ENCODE measurements at places on chromosomes 3 and 15. TPM values are rescaled to one million over a fixed set of nuclear protein-coding genes. Genes with fewer than 3 reads are reported as not detected.

SLC15A2 gene
- total RNA-seq, result 3.4 TPM

CEP152 gene
- total RNA-seq, result 9.5 TPM

PLCH1 gene
- 7.6 TPM for total RNA-seq

GOLGA8T gene
- 0.19 TPM for total RNA-seq

ZIC4 gene
- not detected for total RNA-seq

MASP1 gene
- 1.7 TPM for total RNA-seq

CRYGS gene
- total RNA-seq, result 1.2 TPM

- DNase-seq, result no peak
- H3K4me1 ChIP-seq, result no peaks in the 10 kb centered on the region
- no peak overlapping the region for H3K27ac ChIP-seq
- H3K27me3 ChIP-seq, result no peaks in the 10 kb centered on the region
These were observed 154.3 kb upstream of the IGF1R start for GRCh38 chr15:98493966-98494511.

DNA sequence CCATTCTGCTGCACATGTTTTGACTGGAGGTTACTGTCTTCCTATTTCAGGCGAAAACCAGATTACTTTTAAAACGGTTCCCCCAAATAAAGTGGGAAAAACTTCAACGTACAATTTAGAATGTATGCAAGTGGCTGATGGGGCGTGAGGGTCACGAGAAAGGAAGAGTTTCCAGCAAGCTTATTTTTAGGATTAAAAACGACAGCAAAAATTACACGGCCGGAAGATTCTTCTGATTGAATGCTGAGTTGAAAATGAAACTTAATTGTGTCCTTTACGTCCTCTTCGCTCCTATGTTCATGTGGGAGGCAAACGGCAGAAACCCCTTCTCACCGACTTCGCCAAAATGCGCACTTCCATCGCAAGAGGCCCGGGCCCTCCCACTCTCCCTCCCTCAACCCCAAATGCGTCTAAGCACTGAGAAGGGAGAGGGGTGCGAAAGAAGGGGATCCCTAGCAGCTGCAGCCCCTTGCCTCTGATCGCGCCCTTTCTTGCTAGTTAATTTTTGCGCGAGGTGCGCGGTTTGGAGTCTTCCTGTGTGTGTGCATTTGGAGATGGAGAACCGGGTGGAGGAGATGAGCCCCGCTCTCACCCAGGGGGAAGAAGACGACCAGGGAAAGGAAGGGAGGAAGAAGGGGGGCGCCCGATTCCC, 656 bp downstream of the CD47 start:
- no peak for DNase-seq
- peaks cover 7% of the 10 kb centered on the region for H3K27me3 ChIP-seq
- H3K27ac ChIP-seq, result peak overlapping the region; percentile 87
- H3K4me3 ChIP-seq, result peak overlapping the region; percentile 97
- peaks cover 4% of the 10 kb centered on the region for H3K36me3 ChIP-seq
- peaks cover 10% of the 10 kb centered on the region for H3K4me1 ChIP-seq

- H3K27me3 ChIP-seq, result no peaks in the 10 kb centered on the region
- H3K27ac ChIP-seq, result peak overlapping the region; percentile 97
- DNase-seq, result no peak
- H3K36me3 ChIP-seq, result peaks cover 20% of the 10 kb centered on the region
- H3K4me3 ChIP-seq, result peak overlapping the region; percentile 76
These were observed 44.6 kb upstream of the VILL start for GRCh38 chr3:37945807-37946530.

DNA sequence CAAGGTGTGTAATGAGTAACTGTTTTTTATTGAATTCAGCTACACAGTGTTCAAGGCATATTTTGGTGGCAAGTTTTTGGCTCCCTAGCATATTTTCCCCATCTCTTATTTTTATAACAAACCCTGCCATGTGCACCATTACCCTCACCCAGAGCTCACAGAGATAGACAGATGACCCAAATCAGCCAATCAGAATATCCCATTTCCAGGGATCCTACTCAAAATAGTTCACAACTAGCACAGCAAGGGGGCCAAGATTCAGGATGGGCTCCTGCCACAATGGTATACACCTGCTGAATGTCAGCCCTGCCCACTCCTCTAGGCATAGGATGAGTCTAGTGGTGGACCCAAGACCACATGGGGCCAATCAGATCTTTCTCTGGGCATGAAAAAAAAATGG, 78.8 kb upstream of the SETMAR start:
- no peaks in the 10 kb centered on the region for H3K36me3 ChIP-seq
- H3K4me1 ChIP-seq, result peaks cover 31% of the 10 kb centered on the region
- DNase-seq, result no peak
- peaks cover 4% of the 10 kb centered on the region for H3K27me3 ChIP-seq
- H3K27ac ChIP-seq, result no peak overlapping the region

GRCh38 chr3:171295484-171296373, 164.5 kb downstream of the TNIK start:
- H3K4me1 ChIP-seq, result peaks cover 16% of the 10 kb centered on the region
- no peaks in the 10 kb centered on the region for H3K27me3 ChIP-seq
- no peak overlapping the region for H3K4me3 ChIP-seq
- no peaks in the 10 kb centered on the region for H3K36me3 ChIP-seq
- no peak for DNase-seq
- no peak overlapping the region for H3K27ac ChIP-seq

GRCh38 chr3:14405360-14406238, 3.2 kb downstream of the SLC6A6 start:
- peaks cover 6% of the 10 kb centered on the region for H3K27me3 ChIP-seq
- peaks cover 19% of the 10 kb centered on the region for H3K4me1 ChIP-seq
- no peak for DNase-seq
- H3K36me3 ChIP-seq, result peaks cover 3% of the 10 kb centered on the region

DNA sequence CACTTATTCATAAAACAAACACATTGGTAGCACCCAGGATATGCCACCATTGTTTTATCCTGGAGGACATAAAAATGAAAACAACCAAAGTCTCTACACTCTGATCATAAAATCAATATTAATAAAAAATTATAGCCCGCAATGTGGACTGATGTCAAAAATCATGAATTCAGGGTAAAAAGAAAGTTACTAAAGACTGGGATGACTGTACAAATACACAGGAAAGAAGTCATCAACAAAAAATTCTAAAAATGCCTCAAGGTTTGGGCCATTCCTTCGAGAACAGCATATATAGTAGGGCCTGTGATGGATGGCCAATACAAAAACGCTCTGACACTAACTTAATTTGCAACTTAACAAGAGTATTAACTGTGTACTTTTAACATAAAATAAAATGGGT, 76.8 kb downstream of the THBS1 start:
- no peaks in the 10 kb centered on the region for H3K27me3 ChIP-seq
- peaks cover 4% of the 10 kb centered on the region for H3K4me1 ChIP-seq

- no peak overlapping the region for H3K27ac ChIP-seq
- peaks cover 48% of the 10 kb centered on the region for H3K27me3 ChIP-seq
- peaks cover 5% of the 10 kb centered on the region for H3K36me3 ChIP-seq
- no peak overlapping the region for H3K4me3 ChIP-seq
- H3K4me1 ChIP-seq, result peaks cover 21% of the 10 kb centered on the region
These were observed 40.9 kb downstream of the RORA start for GRCh38 chr15:61188168-61188567.

DNA sequence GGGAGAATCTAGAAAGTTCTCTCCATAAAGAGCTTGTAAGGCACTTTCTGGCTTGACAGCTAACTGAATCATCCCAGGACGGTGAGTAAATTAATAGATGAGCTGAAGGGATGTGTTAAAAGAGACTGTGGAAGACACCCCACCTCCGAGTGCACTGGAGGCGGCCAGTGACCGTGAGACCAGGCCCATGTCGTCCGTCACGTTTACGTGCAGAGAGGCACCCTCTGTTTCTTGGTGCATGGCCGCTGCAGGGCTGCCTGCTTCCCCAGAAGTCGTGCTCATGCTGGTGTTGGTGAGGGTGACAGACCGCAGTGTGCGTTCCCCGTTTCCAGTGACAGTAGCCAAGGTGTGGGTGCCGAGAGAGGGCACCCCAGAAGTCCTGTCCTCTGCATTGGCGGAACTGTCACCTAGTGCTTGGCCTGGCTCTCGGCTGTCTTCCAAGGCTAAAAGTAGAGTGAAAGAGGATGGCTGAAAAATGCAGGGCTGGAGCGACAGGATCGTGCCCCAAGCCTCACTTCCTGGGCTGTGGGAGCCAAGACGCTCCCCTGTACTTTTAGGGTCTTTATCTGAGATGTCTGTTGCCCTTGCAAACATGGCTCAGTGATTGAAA, 41.1 kb downstream of the HEG1 start:
- H3K4me1 ChIP-seq, result no peaks in the 10 kb centered on the region
- DNase-seq, result no peak
- peaks cover 45% of the 10 kb centered on the region for H3K36me3 ChIP-seq
- no peak overlapping the region for H3K27ac ChIP-seq

GRCh38 chr3:25589104-25589782, 75.5 kb downstream of the TOP2B start:
- H3K4me3 ChIP-seq, result no peak overlapping the region
- peaks cover 4% of the 10 kb centered on the region for H3K27me3 ChIP-seq
- H3K36me3 ChIP-seq, result peaks cover 29% of the 10 kb centered on the region
- H3K27ac ChIP-seq, result no peak overlapping the region
- no peak for DNase-seq

DNA sequence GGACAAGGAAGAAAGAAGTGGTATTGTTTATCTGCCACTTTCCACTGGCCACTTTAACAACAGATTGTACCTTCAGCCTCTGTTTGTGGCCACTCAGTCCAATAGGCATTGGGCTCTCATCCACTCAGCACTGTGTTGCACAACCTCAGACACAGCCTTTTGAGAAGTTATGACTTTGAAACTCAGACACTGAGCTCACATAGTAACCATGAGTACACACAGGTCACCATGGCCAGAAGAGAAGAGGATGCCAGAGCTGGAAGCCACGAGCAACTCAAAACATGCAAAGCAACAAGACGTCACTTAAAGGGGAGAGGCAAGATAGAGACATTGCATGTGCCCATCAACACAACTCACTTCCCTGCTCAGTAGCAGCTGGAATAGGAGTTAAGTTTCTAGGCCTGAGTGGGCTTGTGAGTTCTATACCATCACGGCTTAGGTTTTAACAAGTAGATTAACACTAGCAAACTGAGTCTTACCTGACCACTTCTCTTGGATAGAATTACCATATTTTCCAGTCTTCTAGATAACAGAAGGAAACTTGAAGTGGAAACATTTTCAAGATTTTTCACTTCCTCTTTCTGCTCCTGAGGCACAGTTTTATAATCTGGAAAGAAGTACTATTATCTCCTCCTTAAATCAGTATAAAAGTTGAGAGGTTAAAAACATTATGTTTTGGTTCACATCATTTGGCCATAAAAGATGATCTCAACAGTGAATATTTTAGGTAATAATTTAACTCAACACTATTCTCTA, 103.5 kb downstream of the IMPG2 start:
- no peak for DNase-seq
- H3K36me3 ChIP-seq, result no peaks in the 10 kb centered on the region
- no peak overlapping the region for H3K4me3 ChIP-seq
- no peaks in the 10 kb centered on the region for H3K4me1 ChIP-seq
- H3K27ac ChIP-seq, result no peak overlapping the region

DNA sequence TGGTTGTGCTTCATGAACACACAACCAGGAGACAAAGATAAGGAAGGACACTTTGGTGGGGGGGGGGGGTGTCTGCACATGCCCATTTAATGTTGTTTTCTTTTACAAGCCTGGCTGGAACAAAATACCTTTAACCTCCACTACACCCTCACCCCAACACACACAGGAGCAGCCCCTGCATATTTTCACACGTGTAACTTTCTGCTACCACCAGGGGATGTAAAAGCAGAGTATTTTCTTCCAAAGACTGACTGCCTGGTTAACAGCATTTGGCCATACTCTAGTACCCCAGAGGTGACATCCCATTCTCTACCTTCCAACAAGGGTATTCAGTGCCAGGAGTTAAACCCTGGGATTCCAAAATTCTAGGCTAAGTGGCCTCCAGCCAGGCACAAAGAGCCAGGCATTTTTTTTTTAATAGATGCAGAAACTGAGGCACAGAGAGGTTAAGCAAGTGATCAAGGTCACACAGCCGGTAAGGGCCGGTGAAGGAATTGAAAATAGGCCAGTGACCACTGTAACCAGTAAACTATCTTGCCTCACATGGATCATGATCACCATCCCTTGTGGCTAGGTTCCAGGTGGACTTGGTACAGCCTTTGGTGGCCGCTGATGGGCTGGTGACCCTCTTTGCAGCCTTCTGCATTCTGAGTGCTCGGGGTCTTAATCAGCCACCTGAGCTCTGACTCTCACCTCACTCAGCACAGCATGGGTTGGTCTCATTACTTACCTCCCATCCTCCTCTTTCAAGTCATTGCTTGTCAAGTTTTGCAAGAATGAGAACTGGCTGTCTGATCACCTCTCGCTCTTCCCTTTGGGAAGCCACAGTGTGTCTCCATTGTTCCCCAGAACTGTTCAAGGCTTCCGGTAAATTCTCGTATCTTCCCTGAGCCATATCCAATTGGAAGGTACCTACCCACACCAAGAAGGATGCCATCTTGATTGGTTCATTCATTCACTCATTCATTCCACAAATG, 20.4 kb downstream of the MAGI1 start:
- H3K27ac ChIP-seq, result no peak overlapping the region
- H3K4me1 ChIP-seq, result peaks cover 45% of the 10 kb centered on the region
- DNase-seq, result no peak
- H3K4me3 ChIP-seq, result no peak overlapping the region
- no peaks in the 10 kb centered on the region for H3K27me3 ChIP-seq

DNA sequence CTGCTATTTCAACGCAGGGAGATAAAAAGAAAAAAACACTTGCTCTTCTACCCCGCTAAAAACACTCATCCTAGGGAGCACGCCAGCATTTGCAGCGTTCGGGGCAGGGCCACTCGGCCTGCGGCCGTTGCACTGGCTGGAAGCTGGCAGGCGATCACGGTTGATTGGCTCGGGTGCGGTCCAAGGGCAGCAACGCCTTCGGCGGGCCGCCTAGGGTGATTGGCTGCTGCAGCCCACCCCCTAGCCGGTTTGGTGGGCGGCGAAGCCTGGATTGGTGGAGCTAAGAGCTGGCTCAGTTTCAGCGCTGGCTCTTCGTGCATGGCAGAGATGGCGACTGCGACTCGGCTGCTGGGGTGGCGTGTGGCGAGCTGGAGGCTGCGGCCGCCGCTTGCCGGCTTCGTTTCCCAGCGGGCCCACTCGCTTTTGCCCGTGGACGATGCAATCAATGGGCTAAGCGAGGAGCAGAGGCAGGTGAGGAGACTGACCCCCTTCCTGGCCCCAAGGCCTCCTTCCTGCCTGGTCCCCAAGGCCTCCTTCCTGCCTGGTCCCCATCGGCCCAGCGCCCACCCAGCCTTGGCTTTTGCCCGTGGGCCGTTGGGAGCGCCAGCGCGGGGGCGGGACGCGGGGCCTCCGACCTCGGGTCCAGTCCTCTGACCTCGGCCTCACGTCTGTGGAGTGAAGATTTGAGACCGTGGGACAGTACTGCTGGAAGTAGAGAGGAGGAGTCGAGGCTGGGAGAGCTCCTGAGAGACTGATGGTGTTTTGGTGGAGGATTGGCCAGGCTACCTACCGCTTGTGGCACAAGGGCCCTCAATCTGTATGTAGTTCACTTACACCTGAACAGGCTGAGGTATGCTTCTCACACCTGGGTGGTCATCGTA, at the start of gene IVD:
Gene IVD, plus strand, starts transcription at position 295 of the 881 bp plus-strand sequence. Its CDS starts 33 bp downstream, at position 328.
- peak within 1 kb of the TSS; percentile 81 for H3K4me3 ChIP-seq
- H3K4me1 ChIP-seq, result peaks cover 18% of the 10 kb centered on the region
- H3K36me3 ChIP-seq, result peaks cover 1% of the 10 kb centered on the region
- H3K27ac ChIP-seq, result peak within 1 kb of the TSS; percentile 55
- DNase-seq, result peak; percentile 94

Measured in type B pancreatic cell (in vitro differentiated cells).